Activated B cell treated with CpG ODN at 0.5 μM for 24 hours (primary cell): ENCODE measurements at places on chromosomes 11 and 22. TPM values are rescaled to one million over a fixed set of nuclear protein-coding genes. Genes with fewer than 3 reads are reported as not detected.

DNA sequence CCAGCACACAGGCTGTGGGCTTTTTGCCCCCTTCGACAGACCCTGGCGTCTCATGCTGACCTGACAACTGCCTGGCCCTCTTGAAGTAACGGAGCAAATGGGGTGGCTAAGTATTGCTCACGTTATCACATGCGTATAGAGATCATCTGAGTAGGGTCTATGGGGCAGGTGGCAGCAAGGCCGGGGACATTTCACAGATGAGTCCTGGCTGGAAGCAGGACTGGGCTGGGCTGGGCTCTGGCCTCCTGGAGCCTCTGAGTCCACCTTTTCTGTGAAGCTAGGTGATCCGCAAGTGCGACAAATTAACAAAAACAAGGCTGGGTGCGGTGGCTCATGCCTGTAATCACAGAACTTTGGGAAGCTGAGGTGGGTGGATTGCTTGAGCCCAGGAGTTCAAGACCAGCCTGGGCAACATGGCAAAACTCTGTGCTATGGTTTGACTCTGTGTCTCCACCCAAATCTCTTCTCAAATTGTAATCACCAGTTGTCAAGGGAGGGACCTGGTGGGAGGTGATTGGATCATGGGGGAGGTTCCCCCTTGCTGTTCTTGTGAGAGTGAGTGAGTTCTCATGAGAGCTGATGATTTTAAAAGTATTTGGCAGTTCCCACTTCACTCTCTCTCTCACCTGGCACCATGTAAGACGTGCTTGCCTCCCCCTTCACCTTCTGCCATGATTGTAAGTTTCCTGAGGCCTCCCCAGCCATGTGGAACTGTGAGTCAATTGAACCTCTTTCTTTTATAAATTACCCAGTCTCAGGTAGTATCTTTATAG, 122.0 kb downstream of the MPPED1 start:
- no peak overlapping the region for H3K27ac ChIP-seq
- no peaks in the 10 kb centered on the region for H3K4me1 ChIP-seq
- no peak for DNase-seq
- H3K4me3 ChIP-seq, result no peak overlapping the region
- peaks cover 12% of the 10 kb centered on the region for H3K27me3 ChIP-seq

DNA sequence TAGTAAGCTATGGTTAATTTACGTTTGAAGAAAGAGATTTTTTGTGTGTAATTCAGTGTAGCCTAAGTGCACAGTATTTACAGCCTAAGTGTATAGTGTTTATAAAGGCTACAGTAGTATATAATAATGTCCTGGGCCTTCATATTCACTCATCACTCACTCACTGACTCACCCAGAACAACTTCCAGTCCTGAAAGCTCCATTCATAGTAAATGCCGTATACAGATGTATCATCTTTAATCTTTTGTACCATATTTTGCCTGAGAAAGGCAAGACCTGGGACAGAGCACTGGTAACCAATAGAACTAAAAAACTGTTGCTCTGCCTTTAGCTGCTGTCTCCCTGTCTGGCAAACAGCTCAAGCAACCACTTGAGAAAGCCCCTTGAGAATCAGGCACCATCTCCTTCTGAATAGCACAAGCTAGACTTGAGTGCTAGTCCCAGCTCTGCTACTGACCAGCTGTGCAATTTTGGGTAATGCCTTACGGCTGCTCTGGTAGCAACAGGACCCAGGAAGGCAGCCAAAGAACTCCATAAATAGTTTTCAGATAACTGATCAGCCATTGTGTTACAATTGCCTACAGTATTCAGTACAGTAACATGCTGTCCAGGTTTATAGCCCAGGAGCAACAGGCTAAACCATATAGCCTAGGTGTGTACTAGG, 131.3 kb downstream of the KCNC1 start:
- no peak overlapping the region for H3K4me3 ChIP-seq
- H3K27ac ChIP-seq, result no peak overlapping the region
- no peaks in the 10 kb centered on the region for H3K27me3 ChIP-seq

Gene UBASH3B
- total RNA-seq, result 2.9 and 4.3 TPM in 2 replicates

Gene OR52I2
- total RNA-seq, result not detected in 2 replicates
